ENCODE measurements at places on chromosomes 2 and 18.

DNA sequence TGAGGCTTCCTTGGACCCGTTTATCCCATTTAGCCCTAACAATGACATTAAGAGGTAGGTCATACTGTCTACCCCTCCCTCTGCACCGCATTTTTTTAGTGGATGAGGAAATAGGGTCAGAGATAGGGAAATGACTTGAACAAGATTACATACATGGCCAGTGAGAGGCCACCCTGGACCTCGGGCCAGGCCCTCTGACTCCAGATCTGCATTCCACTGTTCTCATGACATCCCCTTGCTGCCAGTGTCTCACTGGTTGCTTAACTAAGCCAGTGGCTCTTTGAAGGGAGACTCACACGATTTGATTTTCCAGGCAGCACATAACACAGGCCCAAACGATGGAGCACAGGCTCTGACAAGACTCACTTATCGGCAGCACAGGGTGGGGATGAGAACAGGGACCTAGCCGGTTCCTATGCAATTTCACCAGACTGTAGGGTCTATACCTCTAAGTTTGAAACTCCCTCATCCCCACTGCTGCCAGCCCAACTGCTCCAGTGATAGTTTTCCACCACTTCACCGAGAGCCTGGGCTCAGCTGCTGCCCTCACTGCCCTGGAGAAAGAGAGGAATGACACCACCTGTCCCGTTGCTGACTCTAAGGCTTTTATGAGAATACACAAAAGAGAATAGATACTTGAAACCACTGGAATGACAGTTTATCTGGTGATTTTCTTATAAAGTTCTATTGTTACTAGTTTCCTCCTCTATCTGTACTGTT lies 82.5 kb downstream of the TMEM247 start:
- no peak for DNase-seq

DNA sequence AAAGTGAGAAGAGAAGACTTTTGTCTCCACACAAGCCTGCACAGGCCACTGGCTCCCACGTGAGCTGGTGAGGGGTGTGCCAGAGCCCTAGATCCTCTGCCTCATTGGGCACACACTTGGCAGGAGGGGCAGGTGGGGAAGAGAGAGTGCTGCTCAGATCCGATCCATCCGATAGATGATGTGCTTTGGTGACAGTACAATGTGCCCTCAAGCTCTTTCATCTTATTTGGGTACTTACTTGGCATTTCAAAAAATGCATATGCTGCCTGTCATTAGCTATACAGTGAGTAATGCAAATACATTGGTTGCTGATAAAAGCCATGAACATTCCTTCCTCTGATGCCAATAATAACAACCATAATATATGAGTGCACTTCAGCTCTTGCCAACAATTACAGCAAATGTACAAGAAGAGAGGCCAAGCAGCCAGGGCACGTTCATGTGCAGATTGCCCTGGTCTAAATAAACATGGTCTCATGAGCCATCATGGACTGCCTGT lies 255.3 kb downstream of the VAPA start:
- DNase-seq, result no peak

DNA sequence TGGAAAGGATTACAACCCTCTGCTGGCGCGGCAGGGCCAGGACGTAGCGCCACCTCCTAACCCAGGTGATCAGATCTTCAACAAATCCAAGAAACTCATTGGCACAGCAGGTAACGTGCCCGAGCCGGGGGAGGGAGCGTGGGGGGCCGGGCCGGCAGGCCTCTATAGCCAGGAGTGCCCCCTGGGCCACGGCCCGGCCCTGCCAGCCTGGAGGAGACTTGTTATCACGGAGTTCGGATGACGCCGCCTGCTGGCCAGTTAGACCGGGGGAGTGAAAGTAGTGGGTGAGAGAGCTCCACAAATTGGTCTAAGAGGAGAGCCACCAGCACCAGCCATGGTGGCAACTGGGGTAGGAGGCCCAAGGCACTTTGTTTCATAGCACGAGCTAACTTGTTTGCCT lies 8.6 kb upstream of the TMEM214 start:
- DNase-seq, result no peak

DNA sequence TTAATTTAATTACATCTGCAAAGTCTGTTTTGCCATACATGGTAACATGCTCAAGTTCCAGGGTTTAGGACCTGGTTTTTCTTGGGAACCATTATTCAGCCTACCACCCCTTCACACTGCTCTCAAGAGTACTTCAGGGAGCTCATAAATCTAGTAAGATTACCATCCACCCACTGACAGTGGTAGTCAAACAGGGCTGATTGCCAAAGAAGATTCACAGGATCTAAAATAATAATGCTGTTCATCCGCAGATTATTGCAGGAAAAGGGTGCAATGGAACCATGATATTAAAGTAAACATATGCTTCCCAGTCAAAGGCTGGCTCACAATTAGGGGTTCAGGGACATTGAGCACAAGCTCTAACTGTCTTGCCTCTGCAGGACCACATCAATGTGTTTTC lies 148.0 kb upstream of the CYRIA start:
- DNase-seq, result no peak

DNA sequence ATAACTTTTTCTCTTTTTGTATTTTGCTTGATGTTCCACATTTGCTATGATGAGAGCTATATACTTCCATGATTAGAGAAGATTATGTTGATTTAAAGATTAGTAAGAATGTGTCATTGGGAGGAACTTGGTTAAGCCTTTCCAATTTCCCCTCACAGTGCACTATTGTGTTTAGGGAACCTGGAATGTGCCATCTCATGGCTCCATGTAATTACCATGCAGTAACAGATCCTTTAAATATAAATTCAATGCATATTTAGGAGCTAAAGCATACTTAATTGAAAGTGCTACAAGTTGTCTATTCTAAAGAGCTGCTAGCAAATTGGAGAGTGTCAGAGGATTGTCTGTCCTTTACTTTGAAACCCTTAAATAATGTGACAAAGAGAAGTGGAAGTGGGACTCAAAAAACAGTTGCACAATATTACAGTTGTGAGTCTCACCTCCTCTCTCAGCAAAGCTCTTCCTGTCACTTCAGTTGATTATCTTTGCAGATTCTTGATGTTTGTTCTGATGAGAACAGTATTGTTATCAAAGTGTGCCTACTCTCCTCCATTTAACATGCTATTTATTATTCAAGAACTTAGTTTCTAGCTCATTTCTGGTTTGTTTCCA lies 1162.7 kb upstream of the ZEB2 start:
- no peak for DNase-seq

- no peak for DNase-seq
Measured at GRCh38 chr18:56451188-56451587, 187.2 kb downstream of the TXNL1 start.

DNA sequence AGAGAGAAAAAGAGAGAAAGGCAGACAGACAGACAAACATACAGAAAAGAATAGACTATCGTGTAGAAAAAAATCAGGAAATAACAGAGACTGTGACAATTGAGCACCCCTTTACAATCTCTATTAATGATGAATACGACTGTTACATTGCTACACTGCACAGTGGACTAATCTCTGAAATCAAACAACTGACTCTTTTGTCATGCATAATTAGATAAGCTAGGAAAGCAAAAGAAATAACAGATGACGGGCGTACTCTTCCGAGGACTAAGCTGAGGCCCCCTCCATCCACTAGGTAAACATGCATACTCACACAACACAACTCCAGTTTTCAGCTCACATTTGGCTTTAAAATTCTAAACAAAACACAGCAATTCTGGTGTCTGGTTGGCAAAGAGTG lies 267.0 kb downstream of the NOL4 start:
- DNase-seq, result no peak

- no peak for DNase-seq
Measured at GRCh38 chr2:39718483-39718882, 52.8 kb downstream of the TMEM178A start.

DNA sequence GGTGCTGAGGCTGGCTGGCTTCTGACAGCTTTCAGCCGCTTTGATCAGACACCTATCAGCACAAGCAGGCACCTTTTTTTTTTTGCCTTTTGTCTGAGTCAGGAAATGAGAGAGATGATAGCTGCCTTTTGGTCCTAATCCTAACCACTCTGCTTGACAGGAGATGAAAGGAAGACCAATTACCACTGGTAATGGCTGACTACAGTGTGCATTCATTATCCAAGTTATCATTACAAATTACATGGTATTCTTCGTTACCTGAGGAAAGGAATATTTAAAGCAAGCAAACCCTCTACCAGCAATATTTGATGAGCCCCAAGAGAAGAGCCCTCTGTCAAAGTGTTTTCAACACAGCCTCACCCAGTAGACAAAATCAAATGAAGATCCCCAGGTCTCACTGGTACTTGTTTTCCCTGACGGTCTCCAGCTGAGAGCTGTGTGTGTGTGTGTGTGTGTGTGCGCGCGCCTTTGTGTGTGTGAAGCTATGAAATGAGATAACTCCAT lies 925.7 kb downstream of the DCDC2C start:
- no peak for DNase-seq

- no peak for DNase-seq
Measured at GRCh38 chr18:23087352-23087751, 47.9 kb upstream of the CABLES1 start.

DNA sequence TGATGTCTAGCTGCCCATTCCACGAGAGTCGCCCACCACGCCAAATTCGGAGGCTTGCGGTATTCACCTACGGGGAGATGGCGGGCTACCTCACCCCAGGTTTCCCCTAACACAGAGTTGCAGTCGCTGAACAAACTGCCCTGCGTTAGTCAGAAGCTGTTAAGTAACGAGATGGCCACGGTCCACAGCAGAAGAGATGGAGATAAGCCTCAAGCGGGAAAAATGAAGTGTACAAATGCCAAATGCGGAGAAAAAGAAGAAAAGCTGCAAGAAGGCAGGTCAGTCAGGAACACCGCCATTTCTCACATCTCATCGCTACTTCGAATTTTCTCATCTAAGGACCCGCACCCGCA lies 425 bp downstream of the ASB3 start:
- no peak for DNase-seq

GRCh38 chr2:69995511-69995910 lies 34.1 kb upstream of the ASPRV1 start:
- no peak for DNase-seq

DNA sequence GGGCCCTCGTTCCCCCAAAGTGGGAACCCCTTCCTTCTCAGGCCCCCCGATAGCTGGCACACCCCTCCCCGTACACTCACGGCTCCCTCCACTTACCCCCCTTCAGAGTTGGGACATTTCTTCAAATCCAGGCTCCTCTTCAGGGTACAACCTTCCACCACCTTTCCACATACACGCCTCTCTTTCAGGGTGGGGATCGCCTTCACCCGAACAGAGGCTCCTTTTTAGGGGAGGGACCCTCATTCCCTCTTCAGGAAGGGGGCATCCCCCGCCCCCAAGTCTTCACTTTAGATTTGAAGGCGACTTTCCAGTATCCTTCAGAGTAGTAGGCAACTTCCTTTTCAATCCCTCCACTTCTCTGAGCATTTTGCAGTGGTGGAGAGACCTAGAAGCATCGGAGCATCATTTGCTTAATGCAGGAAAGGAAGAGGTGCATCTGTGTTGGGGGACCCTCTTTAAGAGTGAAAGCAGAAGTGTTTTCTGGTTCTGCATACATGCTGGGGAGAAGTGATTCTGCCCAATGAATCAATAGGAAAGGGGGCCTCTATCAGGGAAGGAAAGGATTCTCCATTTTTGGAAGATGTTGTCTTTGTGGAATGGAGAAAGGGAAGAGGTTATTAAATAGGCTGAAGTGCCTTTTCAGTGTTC lies 845 bp downstream of the EML4 start:
- no peak for DNase-seq

DNA sequence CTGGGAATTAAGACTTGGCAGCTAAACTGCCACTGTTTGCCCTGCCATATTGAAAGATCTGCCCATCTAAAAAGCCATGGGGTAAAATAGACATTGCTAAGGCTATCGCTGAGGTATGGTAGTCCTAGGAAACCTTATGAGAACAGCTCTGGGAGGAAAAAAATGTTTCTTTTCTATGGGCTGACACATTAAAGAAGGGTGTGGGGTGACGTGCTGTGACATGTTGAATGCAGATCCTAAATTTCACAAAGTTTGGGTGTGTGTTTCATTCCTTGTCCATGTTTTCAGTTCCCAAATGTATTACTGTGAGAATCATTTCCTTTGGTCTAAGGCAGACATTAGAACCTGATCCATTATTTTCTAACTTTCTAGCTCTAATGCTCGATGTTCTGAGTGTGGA lies 766.4 kb downstream of the BCL11A start:
- no peak for DNase-seq

GRCh38 chr2:202639231-202639630 lies 4.5 kb downstream of the FAM117B start:
- no peak for DNase-seq

DNA sequence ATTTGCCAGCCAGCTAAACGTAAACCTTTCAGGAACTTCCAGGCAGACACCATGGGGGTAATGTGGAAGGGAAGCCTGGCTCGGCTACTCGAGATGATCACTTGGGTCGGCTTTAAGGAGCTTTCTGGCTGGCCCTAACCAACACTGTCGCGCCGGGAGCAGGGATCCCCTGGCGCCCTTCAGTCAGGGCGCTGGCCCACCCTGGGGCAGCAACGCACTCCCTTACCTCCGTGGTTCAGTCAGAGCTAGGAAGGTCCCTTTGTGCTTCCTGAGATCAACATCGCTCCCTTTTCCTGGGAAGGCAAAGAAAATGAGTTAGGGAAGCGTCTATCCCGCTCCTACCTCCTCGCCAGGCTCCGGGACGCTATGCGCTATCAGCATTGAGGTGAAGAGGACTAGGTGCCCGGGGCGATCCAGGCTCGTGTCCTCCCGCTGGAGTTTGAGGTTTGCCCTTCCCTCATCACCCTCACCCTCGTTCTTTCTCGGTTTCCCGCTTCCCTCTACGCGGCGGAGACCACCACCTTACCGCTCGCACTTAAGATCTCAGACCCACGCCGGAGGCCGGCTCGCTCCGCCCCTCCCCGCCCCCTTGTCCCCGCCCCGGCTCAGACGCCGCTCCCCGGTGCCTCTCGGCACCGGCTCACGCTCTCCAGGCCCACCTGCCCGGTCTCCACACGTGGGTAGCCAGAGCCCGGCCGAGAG lies 449 bp upstream of the ATRAID start:
- DNase-seq, result no peak

GRCh38 chr2:119223521-119224390 lies at the start of gene STEAP3:
Gene STEAP3, plus strand, starts transcription at chr2:119223834. Its CDS starts 7,179 bp downstream, at chr2:119231013.
- DNase-seq, result peak; percentile 26

DNA sequence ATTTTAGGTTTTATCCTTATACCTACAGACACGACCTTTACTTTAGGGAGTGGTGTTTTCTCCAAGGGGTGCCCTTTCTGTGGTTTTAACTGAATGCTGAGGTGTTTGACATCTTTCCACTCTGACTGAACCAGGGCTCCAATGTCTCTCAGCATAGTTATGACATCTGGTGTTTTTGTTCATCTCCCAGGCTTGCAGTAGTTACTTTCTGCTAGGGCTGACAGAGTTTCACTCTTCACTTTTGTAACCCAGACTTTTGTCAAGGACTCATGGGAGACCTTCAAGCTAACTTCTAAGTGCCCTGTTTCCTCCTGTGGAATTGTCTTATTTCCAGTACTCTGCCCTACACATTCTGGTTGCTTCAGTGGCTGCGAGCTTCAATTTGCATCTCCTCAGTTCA lies 103.1 kb downstream of the CCDC85A start:
- no peak for DNase-seq

DNA sequence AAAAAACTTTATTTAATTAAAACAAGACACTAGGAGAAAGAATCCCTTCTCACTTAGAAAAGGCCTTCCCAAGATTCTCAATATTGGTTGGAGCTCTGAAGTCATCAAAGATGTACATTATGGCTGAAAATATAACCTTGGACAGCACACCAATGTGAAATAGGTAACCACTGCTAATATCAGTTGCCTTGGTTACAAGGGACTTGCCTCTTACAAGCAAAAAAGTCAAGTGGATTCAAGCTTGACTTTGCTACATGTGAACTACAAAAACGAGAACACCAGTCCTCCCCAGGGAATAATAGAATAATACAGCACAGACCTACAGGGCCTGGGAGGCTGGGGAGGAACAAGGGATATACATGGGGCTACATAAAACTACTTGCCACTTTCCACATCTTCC lies 46.1 kb downstream of the NABP1 start:
- DNase-seq, result no peak

Data from thoracic aorta (tissue), 2 donors.